Head of caudate nucleus (tissue), 42 donors: ENCODE measurements at places on chromosomes 2 and 18.

DNA sequence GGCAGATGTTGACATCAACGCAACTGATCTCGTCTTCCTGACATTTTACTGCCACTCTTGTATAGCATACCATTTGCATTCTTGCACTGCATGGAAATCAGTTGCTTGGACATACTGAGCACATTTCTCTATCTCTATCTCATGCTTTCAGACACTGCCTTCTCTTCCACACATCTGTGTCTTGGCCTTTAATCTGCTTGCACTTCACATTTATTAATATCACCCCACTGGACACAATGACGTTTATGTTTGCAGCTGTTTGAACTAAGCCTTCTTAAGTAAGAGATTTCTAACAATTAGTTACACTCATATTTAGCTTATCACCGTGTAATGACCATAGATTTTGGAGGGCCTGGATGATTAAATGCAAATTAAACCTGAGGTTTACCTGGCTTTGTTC lies 229.8 kb upstream of the CDH19 start:
- no peak for DNase-seq

- no peak for DNase-seq
These were observed 355.6 kb downstream of the PARD3B start for GRCh38 chr2:204900910-204901309.

DNA sequence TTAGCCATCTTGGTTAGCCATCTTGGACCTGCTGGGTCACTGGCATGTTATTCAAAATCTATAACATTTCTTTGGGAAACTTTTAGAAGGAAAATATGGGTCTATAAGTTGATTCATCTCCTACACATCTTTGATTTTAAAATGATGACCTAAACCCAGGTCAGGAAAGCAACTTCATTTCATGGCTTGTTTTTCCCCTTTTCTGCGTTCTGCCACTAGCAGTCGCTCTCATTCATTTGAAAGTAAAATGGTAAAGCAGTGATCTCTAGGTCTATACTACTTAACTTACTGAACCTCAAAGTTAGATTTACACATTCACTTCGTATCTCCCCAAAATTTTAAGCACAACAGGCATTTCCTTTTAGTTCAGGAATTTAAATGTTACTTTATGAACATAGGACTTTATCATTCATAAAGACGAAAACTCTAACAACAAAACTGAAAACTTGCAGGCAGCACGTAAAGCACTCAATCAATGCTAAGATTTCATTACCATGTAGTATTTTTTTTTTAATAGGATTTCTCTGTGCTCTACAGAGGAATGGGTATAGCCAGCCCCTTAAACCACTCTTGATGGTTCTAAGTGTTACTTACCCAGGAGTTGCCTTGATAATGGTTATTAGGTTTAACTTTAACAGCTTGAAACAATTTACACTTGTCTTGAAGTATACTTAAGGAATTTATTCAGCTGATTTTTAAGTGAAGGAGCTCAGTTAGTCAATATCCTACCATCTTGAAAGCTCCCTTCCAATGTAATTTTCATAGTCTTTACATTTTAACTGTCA lies 62.5 kb downstream of the GORASP2 start:
- no peak for DNase-seq

DNA sequence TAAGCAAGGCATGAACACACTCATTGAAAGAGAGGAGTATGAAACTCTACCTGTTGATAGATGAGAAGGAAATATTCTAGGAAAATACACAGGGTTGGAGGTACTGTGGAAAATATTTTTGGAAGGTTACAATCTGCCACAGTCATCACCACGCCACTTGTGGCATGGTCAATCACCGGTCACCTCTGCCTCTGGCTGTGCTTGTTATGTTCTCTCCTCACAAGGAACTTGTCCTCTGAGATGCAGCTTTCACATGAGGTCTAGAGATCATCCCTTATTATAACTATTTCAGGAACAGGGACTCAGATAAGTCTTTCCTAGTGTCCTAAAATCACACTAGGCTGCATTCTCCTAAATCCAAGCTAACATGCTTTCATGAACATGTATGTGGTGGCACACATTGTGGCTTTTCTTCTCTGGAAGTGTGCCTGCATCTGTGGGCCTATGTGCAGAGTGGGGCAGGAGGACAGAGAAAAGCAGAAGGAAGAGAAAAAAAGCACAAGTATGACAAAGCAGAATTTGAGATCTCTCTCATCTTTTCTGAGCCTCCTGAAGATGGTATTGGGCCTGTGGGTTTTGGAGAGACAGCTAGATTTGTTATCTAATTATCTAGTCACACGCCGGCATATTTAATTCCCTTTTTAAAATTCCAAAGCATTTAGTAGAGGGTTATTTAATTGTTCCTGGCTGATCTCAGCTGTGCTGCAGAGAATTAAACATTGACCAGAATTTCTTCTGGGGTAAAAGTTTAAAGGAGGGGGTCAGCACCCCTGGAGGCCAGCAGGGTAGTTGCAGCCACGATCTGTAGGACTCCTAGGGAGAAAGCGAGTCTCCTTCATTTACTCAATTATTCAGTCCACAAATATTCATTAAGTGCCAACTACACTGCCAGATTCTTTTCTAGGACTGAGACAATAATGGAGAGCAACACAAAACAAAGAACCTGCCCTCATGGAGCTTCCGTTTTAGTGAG lies 294.6 kb downstream of the RDH14 start:
- DNase-seq: no peak

- DNase-seq: no peak
These were observed 10.4 kb upstream of the DOCK10 start for GRCh38 chr2:225052703-225053102.

- no peak for DNase-seq
These were observed 126.6 kb downstream of the DPP4 start for GRCh38 chr2:161947406-161947805.
